Cortex of kidney (tissue), 1 donor: ENCODE measurements at places on chromosomes 2 and 18.

GRCh38 chr18:46401486-46402070 is 255.4 kb downstream of the LOXHD1 start:
- no peak for DNase-seq

DNA sequence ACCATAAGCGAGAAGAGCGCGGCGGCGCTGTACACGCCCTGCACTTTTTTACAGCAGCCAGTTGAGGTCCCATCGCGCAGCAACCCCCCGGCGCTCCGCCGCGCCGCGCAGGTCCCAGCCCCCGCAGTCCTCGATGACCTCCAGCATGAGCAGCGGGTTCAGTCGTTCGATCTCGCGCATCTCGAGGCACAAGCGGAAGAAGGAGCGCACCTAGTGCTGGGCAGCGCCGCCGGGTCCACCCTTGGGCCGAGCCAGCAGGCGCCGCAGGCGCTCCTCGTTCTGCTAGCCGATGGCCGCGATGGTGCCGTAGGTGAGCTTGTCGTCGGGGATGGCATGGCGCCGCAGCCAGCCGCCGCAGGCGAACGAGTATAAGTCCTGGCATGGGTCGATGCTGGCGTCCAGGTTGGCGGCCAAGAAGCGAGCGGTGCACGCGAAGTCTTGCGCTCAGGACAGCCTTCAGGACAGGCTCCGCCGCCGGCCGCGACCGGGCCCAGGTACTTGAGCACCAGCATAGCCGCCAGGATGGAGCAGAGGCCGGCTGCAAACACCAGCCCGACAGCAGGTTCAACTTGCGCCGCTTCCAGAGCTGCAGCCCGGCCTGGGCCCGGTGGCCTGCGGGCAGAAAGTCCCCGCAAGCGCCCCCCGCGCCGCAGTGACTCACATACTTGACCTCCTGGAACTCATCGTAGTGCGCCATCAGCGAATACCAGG is 8.3 kb downstream of the ALPP start:
- DNase-seq = no peak

GRCh38 chr18:31819106-31819924 is 58.6 kb upstream of the SLC25A52 start:
- DNase-seq = no peak

- no peak for DNase-seq
Observed at GRCh38 chr2:234249034-234249735, 198.7 kb downstream of the SPP2 start.

DNA sequence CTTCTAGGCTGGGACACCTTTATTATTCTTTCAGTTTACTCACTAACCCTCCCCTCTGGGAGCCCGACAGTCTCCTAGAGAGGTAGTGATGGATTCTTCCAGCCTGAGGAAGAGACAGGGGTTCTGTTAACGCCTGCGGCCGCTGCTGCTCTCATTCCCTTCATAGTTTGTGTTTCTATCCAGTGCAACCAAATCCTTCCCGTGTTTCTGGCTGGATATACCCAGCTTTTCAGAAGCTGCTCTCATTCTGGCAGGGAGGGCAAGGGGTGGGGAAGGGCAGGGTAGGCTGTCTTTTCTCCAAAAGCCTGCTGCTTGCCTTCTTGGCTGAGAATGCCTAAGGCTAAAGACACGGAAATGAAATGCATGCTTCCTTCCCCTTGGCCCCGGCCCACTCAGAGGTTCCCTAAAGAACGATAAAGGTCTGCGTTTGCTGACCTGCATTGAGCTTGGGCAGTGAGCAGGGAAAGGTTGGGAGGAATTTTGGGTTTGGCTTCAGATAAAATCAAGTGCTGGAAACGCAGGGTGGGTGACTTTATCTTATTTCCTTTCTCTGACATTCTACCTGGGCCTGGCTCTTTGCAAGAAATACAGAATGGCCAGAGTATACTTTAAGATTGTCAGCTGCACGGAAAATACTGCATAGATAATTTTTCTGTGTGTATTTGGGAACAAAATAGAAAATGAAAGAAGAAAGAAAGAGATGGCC is 390.9 kb downstream of the NBAS start:
- DNase-seq = no peak

GRCh38 chr2:97706708-97707345 is 6.5 kb upstream of the ZAP70 start:
- no peak for DNase-seq

DNA sequence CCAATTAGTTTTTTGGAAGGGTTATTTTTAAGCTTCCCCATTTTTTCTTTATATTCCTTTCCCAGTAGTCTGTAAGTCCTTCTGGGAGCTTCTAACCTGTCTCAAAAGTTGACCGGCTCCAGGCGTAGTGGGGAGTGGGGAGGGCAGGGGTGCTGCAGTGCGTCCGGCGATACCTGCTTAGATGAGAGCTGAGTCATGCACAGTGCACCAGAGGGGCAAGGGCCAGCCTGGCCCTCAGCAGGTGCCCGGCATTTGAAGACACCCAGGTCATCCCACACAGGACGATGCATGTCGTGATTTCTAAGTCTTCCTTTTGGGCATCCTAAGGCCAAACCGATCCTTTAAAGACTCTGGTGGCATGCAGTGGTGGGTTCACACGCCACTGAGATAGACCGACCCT is 73.4 kb downstream of the TPO start:
- DNase-seq = no peak

GRCh38 chr2:160482673-160483072 is 10.9 kb downstream of the RBMS1 start:
- DNase-seq = no peak

DNA sequence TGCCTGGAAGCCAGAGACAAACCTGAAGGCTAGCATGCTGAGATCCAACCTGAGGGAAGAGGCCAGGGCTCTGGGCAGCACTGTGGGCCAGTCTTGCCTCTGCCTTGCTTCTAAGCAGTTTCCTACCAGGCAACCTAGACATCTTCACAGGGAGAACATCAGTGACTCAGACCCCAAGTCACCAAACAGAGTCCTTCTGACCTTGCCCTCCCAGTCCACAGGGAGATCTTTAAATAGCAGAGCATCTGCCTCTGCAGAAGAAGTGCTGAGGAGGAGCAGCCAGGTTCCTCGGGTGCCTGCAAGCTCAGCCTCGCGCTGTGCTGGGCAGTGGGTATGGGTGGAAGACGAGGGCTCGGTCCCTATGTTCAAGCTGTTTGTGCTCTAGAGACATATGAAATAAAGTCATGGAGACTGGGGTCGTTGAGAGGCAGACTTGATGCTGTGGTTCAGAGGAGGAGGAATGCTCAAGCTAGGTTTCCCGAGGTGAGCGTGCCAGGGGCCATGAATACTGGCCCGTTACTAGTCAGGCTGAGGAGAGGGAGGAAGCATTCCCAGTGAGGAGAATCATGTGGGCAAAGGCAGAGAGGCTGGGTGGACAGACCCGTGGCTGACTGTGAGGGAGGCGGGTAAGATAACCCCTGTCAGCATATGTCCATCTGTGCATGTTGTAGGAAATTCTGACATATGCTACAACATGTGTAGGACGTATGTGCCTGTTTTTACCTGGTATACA is 66.5 kb downstream of the BOLA3 start:
- no peak for DNase-seq

- no peak for DNase-seq
Observed at GRCh38 chr2:34474646-34475045, 875.5 kb upstream of the FAM98A start.

GRCh38 chr2:161031511-161031910 is 128.7 kb upstream of the TANK start:
- DNase-seq = no peak

DNA sequence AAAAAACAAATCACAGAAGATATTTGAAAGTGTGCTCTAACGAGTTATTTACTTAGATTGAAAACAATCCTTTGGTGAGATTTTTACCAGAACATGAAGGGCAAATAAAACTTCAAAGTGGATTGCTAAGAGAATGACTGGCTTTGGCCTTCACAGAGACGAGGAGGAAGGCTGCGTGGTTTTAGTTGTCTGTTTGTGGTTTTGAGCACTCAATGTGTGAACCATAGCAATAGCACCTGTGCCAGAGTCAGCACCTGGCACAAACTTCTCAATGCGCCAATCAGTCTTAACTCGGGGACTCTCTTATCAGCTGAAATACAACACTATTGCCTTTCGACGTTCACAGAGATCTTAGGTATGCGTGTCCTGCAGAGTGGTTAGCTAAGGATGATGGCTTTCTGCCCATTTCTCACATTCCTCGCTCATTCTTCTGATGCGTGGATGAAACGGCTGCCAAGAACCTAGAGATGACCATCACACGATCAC is 70.0 kb downstream of the MBP start:
- no peak for DNase-seq

GRCh38 chr2:65053199-65053598 is 3.0 kb upstream of the CEP68 start:
- DNase-seq = no peak

DNA sequence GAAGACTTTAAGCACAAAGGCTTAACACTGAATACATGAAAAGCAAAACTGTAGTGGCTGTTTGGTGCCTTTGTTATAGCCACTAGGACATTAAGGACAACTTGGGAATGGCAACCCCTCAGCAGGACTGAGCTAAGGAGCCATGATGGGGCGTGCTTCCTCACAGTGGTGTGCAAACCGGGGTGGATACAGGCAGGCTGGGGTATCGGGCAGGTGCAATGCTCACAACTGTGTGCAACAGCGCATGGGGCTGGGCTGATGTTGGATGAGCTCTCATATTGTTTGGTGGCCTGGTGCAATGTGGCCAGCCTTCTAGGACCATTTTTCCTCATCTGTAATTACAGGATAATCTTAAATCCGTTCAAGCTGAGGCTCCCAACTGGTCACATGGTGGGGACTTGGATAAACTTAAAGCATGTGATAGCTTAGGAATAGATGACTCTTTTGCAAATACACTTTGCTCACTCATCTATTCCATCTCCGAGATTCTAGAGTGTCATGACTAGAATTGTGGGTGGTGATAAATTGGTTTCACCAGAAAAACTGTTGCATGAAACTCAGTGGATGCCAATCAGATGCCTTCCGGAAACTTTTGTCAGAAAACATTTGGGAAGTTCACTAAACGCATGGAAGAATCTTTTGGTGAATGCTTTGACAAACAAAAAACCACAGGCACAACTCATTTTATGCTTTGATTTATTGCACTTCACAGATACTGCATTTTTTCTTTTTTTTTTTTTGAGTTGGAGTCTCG is 116.5 kb downstream of the PXDN start:
- DNase-seq = no peak

GRCh38 chr2:120528051-120528692 is 182.2 kb downstream of the INHBB start:
- no peak for DNase-seq

GRCh38 chr2:100791294-100791935 is 28.5 kb upstream of the NPAS2 start:
- no peak for DNase-seq

- DNase-seq = no peak
Observed at GRCh38 chr2:79713131-79713785, 200.4 kb downstream of the CTNNA2 start.

- no peak for DNase-seq
Observed at GRCh38 chr18:36493349-36494159, 196.0 kb downstream of the FHOD3 start.

DNA sequence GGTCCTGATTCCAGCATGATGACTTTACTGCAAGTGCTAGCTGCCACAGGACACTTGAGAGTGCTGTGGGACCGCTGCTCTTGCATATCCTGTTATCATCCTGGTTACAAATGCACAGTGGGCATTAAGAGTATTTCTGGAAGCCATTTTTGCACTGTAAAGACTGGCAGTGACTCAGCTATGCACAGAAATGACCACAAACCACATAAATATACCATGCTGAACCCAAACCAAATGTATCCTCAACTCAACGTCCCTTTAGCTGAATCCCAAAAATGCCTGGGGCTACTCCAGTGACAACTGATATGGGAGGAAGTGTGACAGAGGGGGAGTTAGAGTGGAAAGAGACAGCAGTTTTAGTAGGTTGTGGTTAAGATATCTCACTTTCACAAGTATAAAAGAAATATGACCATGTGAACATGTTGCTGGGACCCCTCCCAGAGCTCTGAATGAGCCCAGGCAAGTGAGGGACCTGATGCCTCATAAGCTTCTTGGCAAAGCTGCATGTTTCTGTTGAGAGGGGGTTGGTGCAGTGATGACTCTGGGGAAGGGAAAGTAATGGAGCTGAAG is 37.3 kb downstream of the RHBDD1 start:
- no peak for DNase-seq

- DNase-seq = no peak
Observed at GRCh38 chr2:238963161-238963970, 115.5 kb downstream of the TWIST2 start.

DNA sequence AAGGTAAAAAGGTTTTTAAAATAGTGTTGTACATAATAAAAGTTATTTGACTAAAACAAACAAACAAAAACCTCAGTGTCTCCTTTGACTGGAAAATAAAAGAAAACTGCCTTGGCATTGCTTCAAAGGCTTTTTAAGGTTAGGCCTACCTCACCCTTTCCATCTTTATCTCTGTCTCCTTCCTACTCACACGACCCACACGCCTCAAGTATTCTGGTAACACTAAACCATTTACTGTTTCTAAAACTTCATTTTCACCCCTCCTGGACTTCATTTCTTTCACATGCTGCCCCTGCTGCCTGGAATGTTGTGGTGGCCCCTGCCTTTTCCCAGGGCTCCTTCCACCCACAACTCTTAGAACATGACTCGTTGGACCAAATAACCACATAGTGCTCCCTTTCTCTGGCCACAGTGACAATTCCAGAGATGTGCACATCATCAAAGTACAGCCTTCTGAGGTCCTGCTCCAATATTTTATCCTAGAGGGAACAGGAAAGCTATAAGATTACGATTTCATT is 54.0 kb downstream of the ERBB4 start:
- no peak for DNase-seq

- no peak for DNase-seq
Observed at GRCh38 chr2:148704247-148704646, 59.7 kb downstream of the EPC2 start.

DNA sequence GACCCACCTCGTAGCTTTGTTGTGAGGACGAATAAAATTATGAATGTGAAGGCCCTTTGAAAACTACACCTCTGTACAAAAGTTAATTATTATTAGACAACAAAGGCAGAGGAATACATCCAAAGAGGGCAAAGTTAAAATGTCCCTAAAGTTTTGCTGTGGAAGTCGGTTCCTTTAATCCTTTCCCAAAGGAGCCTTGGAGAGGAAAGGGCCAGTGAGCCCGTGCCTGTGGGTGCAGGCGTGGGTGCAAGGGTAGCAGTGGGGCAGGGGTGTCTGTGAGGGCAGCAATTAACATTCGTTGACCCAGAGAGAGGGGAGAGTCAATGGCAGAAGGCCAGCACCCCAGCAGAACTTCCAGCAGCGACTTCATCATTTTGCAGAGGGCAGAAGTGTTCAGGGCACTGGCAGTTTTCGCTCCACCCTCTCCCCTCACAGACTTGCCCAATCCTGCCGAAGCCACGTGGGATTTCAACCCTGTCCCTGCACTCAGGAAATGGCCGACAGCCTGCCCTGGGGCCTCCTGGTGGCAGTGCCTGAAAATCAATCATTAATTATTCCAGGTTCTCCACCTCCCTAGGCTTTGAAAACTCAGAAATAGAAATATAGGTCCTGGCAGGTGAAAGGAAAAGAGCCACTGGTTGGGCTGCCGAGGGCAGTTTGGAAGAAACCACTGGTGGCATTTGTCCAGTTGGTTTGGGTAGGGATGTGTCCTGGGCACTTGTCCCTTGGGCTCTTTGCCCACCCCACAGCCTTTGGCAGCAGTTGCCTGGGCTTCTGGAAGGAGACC is 4.2 kb upstream of the PAX8 start:
- DNase-seq = no peak
